ENCODE measurements at places on chromosomes 16 and 17.

GRCh38 chr16:73163238-73163815 is 115.4 kb upstream of the ZFHX3 start:
- no peak for DNase-seq

DNA sequence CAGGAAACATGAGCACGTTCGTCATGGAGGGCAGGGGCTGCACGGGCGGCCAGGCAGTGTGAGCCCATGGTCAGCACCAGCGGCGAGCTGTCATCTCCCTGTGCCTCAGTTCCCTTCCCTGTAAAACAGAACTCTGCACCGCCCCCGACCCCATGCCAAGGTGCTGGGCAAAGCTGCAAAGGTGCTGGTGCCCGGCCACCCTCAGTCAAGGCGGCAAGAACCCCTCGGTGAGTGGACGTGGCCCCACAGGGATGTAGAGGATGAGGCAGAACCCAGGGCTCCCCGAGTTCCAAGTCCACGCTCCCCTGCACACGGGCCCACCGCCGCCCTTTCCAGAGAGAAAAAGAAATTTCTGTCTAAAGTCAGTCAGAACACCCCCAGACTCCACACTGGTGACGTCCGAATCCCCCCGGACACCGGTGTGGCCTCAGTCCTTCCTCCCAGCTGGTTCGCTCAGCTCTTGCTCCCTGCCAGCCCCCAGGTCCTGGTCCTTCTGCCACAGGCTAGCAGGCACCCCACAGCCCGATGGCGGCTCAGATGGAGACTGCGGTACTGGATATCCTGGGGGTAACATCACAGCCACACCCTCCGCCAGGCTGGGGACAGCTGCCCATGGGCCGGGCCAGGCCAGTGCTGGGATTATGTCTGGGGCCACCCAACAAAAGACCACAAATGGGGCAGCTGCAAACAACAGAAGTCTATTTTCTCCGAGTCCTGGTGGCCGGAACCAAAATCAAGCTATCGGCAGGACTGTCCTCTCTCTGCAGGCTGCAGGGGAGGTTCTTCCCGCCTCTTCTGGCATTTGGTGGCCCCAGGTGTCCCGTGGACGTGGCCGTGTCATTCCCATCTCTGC is 14.4 kb upstream of the BAHCC1 start:
- no peak for DNase-seq

GRCh38 chr16:89184933-89185794 is 13.6 kb downstream of the CDH15 start:
- no peak for DNase-seq

DNA sequence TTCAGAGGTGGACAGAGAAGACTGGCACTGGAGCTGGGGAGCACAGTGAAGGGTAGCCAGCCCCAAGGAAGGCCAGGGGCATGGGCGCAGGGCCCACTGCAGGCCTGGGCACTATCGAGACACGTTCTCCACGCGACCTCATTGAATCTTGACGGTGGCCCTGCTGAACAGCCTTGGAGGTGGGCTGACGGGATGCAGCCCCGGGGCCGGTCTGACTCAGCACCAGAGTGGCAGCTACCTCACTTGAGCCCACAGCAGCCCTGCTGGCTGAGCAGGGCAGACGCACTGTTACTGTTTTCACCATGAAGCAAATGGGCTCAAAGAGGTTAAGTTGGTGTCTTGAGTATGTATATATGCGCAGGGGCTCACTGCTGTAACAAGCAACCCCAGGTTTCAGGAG is 78.8 kb upstream of the FOXF1 start:
- DNase-seq, result no peak

DNA sequence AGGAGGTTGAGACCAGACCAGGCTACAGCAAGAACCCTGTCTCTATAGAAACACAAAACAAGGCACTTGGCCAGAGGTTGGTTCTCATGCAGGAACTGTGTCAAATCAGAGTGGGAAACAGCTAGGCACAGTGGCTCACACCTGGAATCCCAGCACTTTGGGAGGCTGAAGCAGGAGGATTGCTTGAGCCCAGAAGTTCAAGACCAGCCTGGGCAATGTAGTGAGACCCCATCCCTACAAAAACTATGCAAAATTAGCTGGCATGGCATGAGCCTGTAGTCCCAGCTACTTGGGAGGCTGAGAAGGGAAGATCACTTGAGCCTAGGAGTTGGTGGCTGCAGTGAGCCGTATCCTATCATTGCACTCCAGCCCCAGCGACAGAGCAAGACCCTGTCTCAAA is 1.7 kb downstream of the UNKL start:
- DNase-seq, result no peak

DNA sequence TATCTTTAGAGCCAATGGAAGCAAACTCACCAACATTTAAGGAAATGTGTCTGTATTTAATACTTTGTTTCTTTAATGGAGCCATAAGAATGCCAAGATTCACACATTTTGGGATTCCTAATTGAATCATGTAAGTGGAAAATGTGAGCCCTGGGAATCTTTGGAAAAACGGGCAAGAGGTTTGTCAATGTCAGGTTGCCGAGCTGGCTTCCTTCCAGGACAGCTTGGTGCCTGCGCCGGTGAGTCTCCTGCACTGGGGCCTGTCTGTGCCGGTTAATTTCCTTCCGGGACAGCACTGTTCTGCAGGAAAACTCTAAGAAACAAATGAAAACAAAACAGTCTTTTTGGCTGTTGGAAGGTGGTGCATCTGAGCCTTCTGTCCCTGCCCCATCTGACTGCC is 210.6 kb downstream of the HAPSTR1 start:
- no peak for DNase-seq

DNA sequence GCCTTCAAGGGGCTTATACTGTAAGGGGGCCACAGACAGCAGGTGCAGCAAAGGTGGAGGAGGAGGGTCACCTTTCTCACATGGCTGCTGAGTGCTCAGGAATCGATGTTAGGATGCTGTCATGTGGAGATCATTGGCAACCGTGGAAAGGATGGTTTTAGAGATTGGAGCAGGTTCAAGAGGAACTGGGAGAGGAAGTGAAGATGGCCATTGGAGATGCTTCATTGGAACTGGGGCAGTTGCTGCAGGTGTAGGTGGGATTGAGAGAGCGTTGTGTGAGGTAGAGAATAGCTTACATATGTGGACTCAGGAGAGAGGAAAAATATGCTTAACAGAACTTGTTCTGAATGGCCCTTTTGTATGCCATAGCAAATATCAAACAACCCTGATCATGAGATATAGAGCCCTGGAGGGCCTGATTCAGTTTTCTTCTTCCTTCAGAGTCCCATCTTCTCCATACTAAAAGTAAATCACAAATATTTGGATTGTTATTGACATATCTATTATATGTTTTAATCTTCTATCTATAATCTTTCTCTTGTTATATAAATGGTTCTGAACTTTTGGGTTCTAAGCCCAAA is 40.8 kb downstream of the LDHD start:
- no peak for DNase-seq

- DNase-seq, result no peak
Measured at GRCh38 chr16:57380671-57381462, 8.6 kb downstream of the CX3CL1 start.

DNA sequence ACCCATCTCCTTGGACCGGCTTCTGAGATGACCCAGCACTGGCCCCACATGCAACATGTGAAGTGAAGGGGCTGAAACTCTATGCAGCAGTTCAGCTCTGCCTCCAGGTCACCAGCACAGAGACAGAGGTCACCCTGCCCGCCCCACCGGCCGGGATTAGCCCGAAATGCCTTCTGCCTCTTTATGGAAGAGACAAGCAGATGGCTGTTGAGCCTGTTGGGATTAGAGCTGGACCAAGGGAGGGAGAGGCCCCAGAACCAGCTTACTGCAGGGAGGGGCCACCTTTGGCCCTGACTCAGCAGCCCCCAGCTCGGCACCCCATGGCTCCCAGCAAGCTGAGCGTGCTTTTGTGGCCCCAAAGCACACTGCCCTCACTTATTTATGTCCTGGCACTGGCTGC is 5.7 kb downstream of the AIPL1 start:
- no peak for DNase-seq

DNA sequence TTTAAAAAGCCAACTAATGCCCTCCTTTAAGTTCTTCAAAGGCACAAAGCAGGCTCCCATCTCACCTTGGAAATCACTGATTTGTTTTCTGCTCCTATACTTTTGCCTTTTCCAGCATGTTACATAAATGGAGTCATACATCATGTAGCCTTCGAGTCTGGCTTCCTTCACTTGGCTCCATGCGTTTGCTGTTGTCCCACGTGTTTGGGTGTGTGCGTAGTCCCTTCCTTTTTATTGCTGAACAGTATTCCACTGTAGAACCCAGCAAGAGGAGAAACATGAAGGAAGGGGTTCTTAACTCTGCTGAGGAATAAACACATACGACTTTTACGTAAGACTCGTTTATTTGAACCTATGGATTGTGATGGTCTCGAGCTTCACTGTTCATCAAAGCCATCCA is 82.0 kb downstream of the GPRC5B start:
- DNase-seq, result no peak

DNA sequence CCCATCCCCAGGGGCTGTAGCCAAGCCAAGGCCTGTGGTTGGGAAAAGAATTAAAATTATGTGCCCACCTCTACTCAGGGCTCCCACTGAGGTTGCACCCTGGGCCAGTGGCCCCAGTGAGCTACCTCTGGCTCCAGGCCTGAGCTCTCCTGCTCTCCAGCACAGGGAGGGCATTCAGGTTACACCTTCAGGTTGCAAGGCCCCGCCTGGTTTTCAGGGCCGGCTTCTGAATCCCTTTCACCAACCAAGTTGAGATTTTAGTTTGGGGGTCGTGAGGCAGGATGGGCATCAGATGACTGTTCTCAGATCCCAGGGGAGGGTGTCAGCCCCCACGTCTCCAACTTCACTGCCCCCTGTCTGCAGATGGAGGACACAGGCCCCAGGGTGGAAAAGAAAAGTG is 8.0 kb upstream of the KATNB1 start:
- DNase-seq, result no peak

DNA sequence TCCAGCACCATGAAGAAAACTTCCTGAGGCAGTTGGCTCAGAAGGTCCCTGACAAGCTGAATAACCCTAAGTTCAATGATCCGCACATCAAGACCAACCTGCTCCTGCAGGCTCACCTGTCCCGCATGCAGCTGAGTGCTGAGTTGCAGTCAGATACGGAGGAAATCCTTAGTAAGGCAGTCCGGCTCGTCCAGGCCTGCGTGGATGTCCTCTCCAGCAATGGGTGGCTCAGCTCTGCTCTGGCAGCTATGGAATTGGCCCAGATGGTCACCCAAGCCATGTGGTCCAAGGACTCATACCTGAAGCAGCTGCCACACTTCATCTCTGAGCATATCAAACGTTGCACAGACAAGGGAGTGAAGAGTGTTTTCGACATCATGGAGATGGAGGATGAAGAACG is 88.4 kb upstream of the SMURF2 start:
- no peak for DNase-seq

DNA sequence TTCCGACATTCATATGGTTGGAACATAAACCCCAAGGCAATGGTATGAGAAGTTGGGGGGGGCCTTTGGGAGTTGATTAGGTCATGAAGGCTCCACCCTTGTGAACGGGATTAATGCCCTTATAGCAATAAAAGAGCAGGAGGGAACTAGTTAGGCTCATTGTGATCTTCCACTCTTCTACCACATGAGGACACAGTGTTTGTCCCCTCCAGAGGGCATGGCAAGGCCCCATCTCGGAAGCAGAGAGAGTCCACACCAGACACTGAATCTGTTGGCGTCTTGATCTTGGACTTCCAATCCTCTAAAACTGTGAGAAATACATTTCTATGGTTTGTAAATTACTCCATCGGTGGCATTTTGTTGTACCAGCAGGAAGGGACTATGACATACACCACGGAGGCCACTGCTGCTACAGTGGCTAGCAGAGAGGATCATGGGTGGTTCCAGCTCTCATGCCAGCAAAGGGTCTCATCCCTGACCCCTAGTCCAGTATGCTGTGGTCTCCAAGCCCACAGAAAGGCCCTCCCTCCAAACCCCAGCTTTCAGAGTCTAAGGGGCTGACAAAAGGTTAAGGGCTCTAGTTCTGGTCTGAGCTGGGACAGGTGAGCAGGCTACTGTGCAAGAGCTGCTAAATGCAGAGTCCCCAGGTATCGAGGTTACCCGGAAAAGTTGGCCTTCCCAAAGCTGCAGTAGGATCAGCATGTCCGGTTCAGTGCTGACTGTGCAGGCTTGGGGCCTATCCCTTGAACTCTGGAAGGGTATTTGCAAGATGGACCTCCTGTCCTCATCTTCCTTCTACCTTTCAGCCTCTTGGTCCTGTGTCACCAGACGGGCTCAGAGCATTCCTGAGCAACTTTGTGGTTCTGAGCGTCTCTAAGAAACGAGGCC is 12.2 kb downstream of the CCR7 start:
- no peak for DNase-seq

GRCh38 chr17:59383893-59384292 is 52.4 kb downstream of the YPEL2 start:
- no peak for DNase-seq

DNA sequence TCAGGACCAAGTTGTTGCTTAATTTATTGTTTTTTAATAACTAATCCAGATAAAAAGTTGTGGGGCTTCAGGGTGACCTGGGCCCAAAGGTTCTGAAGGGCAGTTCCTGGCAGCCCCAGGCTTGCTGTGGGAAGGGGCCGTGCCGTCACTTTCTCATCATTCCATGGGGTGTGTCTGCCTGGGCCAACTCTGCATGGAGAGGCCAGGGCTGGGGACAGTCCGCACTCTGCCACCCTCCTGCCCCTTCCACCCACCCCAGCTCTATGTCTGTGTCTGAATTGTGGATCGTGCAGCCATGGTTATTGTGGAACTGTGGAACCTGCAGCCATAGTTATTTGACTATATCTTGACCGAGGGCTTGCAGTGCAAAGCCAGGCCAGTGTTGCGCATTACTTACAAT is 4.0 kb downstream of the LIMD2 start:
- no peak for DNase-seq

- no peak for DNase-seq
Measured at GRCh38 chr17:79466562-79467350, 144.1 kb downstream of the RBFOX3 start.

GRCh38 chr16:81384006-81384405 is 60.6 kb upstream of the CMIP start:
- DNase-seq, result no peak

DNA sequence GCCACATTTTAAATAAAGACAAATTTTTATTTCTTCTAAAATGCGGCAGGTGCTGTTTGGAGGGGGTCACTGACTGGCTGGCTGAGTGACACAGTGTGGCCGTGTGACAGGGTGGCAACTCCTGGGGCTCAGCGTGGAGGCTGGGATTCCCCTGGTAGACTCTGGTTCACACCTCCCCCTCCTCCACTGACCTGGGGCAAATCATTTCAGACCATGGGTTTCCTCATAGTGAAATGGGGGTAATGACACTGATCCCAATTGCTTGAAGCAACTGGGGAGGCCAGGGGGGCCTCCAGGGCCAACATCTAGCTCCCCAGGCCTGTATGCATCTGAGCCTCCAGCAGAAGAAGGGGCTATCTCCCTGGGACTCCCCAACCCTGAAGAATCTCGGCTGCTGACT is 6.6 kb downstream of the HSD11B2 start:
- DNase-seq, result no peak

- no peak for DNase-seq
Measured at GRCh38 chr17:77708936-77709335, 249.6 kb upstream of the TNRC6C start.
